ENCODE measurements at places on chromosomes 4 and X.

- no peak for DNase-seq
These were observed 42.9 kb downstream of the KIAA0232 start for GRCh38 chr4:6825403-6825802.

DNA sequence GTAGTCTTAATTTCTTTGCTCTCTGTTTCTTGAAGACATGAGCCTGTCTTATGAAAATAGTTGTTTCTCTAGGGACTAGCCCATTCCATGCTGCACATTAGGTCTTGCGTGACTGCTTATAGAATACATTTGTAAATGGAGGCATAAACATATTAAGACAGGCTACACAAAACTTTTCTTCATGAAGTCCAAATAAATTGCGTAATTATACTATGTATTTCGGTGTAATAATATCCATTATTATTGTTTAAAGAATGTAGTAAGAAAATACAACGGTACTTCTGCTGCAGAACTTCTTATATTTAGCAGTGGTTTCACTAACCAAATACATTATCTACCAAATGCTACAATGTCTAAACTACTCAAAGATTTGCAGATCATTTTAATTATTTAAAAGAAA is 8.5 kb upstream of the NAA11 start:
- no peak for DNase-seq

DNA sequence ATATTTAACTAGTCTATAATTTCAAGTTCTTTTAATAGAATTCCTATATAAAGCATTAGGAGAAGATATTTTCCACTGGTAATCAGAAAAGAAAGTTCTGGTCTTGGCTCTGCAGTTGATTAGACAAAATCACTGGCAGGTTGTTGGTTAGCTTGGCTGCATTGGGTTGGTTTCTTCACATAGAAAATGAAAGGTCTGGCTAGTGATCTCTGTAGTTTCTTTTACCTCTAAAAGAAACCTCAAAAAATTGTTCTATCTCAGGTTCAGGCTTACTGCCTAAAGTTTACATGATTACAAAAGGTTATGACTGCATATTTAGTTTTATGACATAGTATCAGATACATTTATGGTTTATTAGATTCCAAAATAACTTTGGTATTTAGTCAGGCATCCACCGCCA is 95.8 kb upstream of the NAP1L5 start:
- no peak for DNase-seq

GRCh38 chr4:25370242-25370641 is 6.8 kb upstream of the ANAPC4 start:
- DNase-seq, result no peak

GRCh38 chrX:47523297-47523696 is 37.7 kb upstream of the ARAF start:
- DNase-seq, result peak; percentile 32

DNA sequence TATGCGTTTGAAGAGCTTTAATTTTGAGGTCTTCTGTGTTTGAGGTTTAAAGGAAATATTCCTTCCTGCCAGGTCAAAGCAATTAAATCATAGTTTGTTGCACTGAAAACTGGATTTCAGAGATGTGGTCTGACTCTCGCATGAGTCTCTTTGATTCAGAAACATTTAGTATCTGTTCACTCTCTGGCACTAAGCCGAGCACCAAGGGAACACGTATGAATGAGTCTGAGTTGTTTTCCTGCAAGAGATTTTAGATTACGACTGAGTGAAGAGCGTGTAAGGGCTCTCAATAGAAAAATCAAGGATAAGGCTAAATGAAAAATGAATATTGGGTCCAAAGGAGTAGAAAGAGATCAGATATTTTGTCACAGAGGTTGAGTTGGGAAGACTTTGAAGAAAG is 875.4 kb upstream of the PRKX start:
- no peak for DNase-seq

- peak; percentile 5 for DNase-seq
These were observed 115.0 kb upstream of the SHISA3 start for GRCh38 chr4:42282081-42282901.

- no peak for DNase-seq
These were observed 23.1 kb upstream of the BMP2K start for GRCh38 chr4:78753091-78753490.

DNA sequence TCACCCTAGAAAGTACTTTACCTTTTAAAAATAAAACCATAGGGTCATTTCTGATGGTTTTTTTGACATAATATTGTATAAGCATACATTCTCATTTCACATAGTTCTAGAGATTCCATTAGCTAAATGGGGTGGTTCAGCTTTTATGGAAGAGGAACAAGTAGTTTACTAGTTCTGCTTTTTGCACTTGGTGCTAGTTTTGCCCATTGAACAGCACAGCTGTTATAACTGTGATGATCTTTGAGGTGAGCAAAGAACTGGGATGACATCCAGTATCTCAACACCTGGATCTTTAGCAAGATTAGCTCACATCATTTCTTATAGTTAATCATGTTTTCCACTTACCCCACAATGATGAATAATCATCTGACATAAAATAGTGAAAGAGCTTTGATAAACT is 40.9 kb downstream of the MOB1B start:
- DNase-seq, result no peak

- no peak for DNase-seq
These were observed 163.2 kb upstream of the ETNPPL start for GRCh38 chr4:108926061-108926460.

- no peak for DNase-seq
These were observed 36.3 kb downstream of the SULT1E1 start for GRCh38 chr4:69823481-69824186.

DNA sequence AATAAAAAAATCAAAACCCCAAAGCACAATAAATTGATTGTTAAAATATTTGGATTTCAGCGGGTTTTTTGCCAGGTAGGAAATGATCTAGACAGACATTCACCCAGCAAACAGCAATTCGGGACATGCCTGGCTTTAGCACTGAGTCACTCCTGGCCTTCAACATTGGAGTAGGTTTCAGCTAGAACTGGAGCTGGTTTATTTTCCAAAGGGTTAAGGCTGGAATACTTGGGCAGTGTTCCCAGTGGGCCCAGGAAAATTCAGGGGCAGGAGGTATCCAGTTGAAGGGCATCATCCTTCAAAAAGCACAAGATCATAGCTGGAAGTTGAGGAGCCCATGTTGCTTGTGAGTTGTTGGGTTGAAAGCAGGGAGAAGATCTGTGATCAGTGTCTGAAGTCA is 41.0 kb downstream of the TXLNG start:
- DNase-seq, result no peak

GRCh38 chrX:135273162-135273561 is 21.3 kb downstream of the ETDA start:
- no peak for DNase-seq
